ENCODE measurements at places on chromosomes 2 and 18.

DNA sequence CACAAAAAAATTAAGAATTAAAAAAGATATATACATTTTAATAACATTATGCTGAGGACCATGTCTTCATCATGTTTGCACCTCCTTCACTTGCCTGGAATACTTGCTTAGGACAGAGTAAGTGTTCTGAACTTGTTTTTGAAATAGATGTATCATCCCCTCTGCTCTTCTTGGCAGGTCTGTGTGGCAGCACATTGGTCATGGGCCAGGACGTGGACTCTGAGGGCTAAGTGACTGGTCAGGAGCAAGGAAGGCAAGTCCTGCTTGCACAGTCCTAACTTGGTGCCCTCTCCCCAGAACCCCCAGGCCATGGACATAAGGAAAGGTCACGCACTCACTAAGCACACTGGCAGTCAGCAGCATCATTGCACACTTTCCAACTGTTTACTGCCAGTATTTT, 95.8 kb downstream of the PTPRM start:
- H3K27me3 ChIP-seq = no peaks in the 10 kb centered on the region
- H3K36me3 ChIP-seq = no peaks in the 10 kb centered on the region
- H3K4me3 ChIP-seq = no peak overlapping the region
- DNase-seq = no peak
- H3K4me1 ChIP-seq = no peaks in the 10 kb centered on the region

DNA sequence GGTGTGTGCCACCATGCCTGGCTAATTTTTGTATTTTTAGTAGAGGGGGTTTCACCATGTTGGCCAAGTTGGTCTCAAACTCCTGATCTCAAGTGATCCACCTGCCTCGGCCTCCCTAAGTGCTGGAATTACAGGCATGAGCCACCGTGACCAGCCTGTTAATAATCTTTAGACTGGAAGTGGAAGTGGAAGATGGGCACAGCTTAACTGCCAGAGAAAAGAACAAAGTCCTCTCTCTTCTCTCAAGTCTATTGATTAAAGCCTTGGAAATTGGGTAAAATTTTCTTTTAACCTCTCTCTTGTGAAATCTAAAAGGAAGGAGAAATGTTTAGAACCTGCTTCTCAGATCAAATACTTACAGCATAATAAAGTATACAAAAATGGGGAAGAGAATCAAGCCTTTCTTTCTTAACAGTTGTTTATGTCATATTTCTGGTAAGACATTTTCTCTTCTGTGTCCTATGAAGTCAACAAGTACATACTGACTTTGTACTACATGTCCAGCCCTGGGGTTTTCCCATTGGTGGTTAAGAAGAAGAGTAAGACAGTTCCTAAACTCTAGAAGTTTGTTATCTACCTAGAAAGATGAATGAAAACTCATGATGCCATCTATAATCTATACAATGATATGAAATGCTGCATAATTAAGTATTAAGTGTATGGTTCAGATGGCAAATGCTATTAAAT, 4.6 kb downstream of the TMEM169 start:
- no peak for DNase-seq
- peaks cover 56% of the 10 kb centered on the region for H3K4me1 ChIP-seq
- H3K4me3 ChIP-seq = no peak overlapping the region
- no peaks in the 10 kb centered on the region for H3K27me3 ChIP-seq
- peaks cover 15% of the 10 kb centered on the region for H3K36me3 ChIP-seq
- H3K27ac ChIP-seq = peak overlapping the region; percentile 7

- no peak overlapping the region for H3K4me3 ChIP-seq
- no peak overlapping the region for H3K27ac ChIP-seq
- no peak for DNase-seq
Measured at GRCh38 chr2:54510916-54511315, 54.8 kb downstream of the SPTBN1 start.

GRCh38 chr2:225756198-225756597, 356.7 kb downstream of the NYAP2 start:
- H3K27me3 ChIP-seq = no peaks in the 10 kb centered on the region
- DNase-seq = no peak
- H3K4me3 ChIP-seq = no peak overlapping the region
- H3K36me3 ChIP-seq = no peaks in the 10 kb centered on the region

GRCh38 chr2:82790206-82791021, 1668.7 kb downstream of the SUCLG1 start:
- H3K36me3 ChIP-seq = no peaks in the 10 kb centered on the region
- no peak overlapping the region for H3K4me3 ChIP-seq
- no peaks in the 10 kb centered on the region for H3K4me1 ChIP-seq
- H3K27me3 ChIP-seq = no peaks in the 10 kb centered on the region

- no peak overlapping the region for H3K4me3 ChIP-seq
- H3K36me3 ChIP-seq = no peaks in the 10 kb centered on the region
- no peaks in the 10 kb centered on the region for H3K4me1 ChIP-seq
- DNase-seq = no peak
Measured at GRCh38 chr2:37917281-37918228, 7.5 kb upstream of the RMDN2 start.

GRCh38 chr2:101571951-101572350, 97.0 kb upstream of the RFX8 start:
- no peak overlapping the region for H3K27ac ChIP-seq
- peaks cover 2% of the 10 kb centered on the region for H3K36me3 ChIP-seq
- peaks cover 43% of the 10 kb centered on the region for H3K4me1 ChIP-seq
- no peaks in the 10 kb centered on the region for H3K27me3 ChIP-seq
- DNase-seq = no peak
- H3K4me3 ChIP-seq = no peak overlapping the region

DNA sequence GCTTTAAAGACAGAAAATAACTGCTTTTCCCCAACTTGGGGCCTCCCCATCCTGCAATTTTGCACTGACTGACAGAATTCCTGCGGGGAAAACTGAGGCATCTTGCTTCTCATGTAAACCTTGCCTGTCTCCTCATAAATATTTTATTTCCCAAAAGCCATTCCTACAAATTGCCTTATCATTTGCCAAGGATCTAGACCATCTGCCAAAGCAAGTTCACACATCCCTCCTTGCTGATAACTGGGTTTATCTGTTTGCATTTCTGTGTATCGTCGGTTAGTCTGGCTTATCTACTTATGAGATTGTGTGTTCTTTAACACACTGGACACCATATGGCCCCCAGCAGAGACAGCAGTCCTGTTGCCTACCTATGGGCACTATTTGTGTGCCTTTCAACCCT, 3.0 kb upstream of the CNGA3 start:
- no peak for DNase-seq
- H3K4me1 ChIP-seq = peaks cover 3% of the 10 kb centered on the region
- peaks cover 31% of the 10 kb centered on the region for H3K27me3 ChIP-seq
- H3K4me3 ChIP-seq = no peak overlapping the region
- H3K27ac ChIP-seq = no peak overlapping the region
- no peaks in the 10 kb centered on the region for H3K36me3 ChIP-seq

GRCh38 chr2:20207051-20207450, 17.9 kb downstream of the SDC1 start:
- no peak overlapping the region for H3K4me3 ChIP-seq
- no peaks in the 10 kb centered on the region for H3K27me3 ChIP-seq
- no peaks in the 10 kb centered on the region for H3K36me3 ChIP-seq
- H3K4me1 ChIP-seq = no peaks in the 10 kb centered on the region

DNA sequence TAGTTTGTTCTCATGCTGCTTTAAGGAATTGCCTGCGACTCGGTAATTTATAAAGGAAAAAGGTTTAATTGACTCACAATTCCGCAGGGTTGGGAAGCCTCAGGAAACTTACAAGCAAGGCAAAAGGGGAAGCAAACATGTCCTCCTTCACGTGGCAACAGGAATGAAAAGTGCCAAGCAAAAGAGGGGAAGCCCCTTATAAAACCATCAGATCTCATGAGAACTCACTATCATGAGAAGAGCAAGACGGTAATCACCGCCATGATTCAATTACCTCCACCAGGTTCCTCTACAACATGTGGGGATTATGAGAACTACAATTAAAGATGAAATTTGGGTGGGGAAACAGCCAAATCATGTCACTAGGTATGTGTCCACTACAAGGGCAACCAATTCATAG, 53.9 kb downstream of the MAP4K3 start:
- no peak overlapping the region for H3K27ac ChIP-seq
- no peak for DNase-seq
- peaks cover 8% of the 10 kb centered on the region for H3K36me3 ChIP-seq
- H3K4me3 ChIP-seq = no peak overlapping the region

- peak overlapping the region; percentile 96 for H3K4me3 ChIP-seq
- H3K27ac ChIP-seq = peak overlapping the region; percentile 93
- H3K36me3 ChIP-seq = peaks cover 56% of the 10 kb centered on the region
- no peaks in the 10 kb centered on the region for H3K27me3 ChIP-seq
- no peak for DNase-seq
- H3K4me1 ChIP-seq = peaks cover 48% of the 10 kb centered on the region
Measured at GRCh38 chr2:196170213-196170605, 1.2 kb downstream of the STK17B start.
